ENCODE measurements at places on chromosomes 6 and 20. TPM values are rescaled to one million over a fixed set of nuclear protein-coding genes. Genes with fewer than 3 reads are reported as not detected.

VEGFA gene
- total RNA-seq = 30.8 TPM

FAM8A1 gene
- total RNA-seq = 3.4 TPM

OLIG3 gene
- total RNA-seq = not detected

PSMA7 gene
- total RNA-seq = 551 TPM

ASCC3 gene
- total RNA-seq = 19.1 TPM

MLIP gene
- not detected for total RNA-seq

CRISP3 gene
- not detected for total RNA-seq

CDYL gene
- total RNA-seq = 20.2 TPM

HSP90AB1 gene
- 1,059 TPM for total RNA-seq

Measured in A549 treated with Hydrocortisone at 1 μM for 4 hours (cell line).